Right renal pelvis (tissue), 4 donors: ENCODE measurements at places on chromosomes 7 and 10. TPM values are rescaled to one million over a fixed set of nuclear protein-coding genes. Genes with fewer than 3 reads are reported as not detected.

GRCh38 chr10:3229815-3230214, 57.2 kb upstream of the PITRM1 start:
- DNase-seq = no peak

- no peak for DNase-seq
Observed at GRCh38 chr10:3241274-3241921, 68.8 kb upstream of the PITRM1 start.

DNA sequence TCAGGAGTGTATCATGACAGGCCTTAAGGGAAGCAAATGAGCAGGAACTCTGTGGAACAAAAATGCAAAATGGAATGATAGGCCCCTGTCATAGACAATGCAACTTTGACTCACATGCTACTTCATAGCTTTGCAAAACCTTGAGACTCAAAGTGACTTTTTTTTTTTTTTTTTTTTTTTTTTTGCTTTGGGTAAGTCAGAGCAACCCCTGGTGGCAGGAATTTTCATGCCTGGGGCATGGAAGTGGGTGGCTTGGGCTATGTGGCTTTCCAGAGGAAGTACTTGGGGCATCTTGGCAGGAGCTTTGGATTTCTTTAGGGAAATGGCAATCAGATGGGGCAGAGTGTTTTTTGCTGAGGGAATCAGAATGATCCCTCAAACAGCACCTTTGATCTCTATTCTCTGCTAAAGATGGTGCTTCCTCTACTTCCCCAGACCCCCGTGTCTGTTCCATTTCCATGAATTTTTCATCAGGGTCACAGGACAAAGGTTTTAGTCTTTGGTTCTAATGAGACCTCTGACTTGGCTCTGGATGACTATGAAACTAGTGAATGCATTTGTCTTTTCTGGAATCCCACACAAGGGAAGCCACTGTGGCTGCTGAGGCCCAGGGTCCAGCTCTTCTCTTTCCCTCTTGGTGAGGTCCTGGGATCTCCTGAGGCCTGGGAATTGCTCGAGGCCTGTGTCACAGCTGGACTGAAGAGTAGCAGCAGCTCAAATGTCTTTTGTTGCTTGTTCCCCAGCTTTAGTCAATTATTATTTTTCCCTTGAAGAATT, 62.8 kb downstream of the TACC2 start:
- peak; percentile 40 for DNase-seq

GRCh38 chr7:138001529-138002095, at the start of gene CREB3L2:
TSS of gene CREB3L2 (minus strand) at chr7:138002086. CDS start at chr7:138001705, 381 bp downstream.
- DNase-seq = peak; percentile 36

- no peak for DNase-seq
Observed at GRCh38 chr7:108222236-108222892, 92.2 kb upstream of the LAMB4 start.

GRCh38 chr7:12889391-12889790, 202.0 kb downstream of the ARL4A start:
- DNase-seq = no peak

GRCh38 chr7:120966961-120967360, 16.4 kb downstream of the ING3 start:
- DNase-seq = no peak

- no peak for DNase-seq
Observed at GRCh38 chr7:143519411-143520131, 41.9 kb downstream of the TAS2R41 start.

DNA sequence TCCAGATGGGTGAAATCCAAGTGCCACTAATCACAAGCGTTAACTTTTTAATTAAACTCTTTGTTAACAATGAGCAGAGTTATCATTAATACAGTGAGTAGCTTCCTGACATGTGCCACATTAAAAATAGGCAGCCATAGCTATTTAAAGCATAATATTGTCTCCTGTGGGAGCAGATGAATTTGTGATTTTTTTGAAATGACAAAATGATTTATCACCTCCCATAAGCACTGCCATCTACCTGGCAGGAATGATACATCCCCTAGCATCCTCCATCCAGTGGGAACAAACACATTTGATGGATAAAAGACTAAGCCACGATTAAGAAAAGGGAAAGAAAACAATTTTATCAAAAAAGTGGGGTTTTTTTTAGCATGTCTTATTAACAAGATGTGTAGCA, 162.3 kb upstream of the PLXDC2 start:
- no peak for DNase-seq

DNA sequence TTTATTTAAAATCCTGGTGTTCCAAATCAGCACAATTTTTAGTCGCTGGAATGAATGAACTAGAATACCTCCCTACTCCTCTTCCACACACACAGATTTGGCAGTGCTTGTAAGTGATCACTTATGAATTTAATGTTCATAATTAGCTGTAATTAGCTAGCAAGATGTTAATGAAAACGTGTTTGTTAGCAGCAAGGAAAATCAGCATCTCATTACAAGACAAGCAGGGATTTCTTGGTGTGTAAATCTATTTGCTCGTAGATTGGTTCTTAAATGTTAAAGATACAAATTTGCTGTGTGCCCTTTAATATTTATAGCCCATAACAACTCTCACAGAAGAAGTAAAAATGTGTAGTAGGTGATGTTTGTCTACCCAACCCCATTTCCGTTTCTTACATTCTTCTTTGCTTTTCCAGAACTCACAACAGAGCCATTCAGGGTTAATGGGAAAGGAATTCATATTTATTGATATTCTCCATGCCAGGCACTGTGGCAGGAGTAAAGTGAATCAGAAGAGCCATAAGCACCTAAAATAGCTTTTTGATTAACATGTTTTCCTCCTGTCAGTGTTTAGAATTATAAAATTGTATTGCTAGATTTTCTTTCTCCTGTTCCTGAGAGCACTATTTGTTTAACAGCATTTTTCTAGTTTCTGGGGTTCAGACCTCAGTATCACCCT, 49.6 kb downstream of the SEMA3C start:
- DNase-seq = no peak

GRCh38 chr7:19982841-19983835, 209.7 kb upstream of the TMEM196 start:
- peak; percentile 4 for DNase-seq

- DNase-seq = no peak
Observed at GRCh38 chr10:133010095-133010842, 67.9 kb upstream of the CFAP46 start.

DNA sequence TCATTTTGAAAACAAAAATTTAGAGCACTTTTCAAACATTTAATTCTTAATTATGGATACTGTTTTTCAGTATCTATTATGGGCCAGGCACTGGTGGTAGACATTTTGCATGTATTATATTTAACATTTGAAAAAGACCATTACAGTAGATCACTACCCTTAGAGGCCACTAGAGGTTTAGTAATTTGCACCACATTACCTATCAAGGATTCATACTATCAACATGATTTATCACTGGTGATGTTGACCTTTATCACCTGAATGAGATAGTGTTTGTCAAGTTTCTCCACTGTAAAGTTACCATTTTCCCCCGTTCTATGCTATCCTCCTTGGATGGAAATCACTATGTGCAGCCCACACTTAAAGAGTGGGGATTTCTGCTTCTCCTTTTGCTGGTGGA, 4.4 kb upstream of the SNX13 start:
- DNase-seq = no peak

DNA sequence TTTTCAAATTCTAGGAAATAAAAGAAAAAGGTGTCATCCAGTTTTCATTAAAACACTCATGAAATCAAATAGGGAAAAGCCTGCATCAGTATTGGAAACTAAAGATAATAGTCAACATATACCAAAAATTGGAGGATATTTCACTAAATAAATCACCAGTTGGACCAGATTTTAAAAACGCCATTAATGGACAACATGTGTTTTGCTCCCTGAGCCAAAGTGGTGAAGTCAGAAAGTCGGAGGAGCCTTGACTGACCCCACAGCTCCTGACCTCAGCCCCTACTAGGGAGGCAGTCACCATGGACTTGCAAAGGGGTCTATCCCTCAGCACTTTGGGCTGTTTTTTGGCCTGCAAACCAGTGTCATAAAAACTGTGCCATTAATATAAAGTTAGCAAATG, 98.3 kb upstream of the SEC61G start:
- DNase-seq = no peak

- no peak for DNase-seq
Observed at GRCh38 chr10:35422228-35422627, 85.9 kb downstream of the CCNY start.

- no peak for DNase-seq
Observed at GRCh38 chr10:70889291-70889690, 926 bp upstream of the PCBD1 start.

- no peak for DNase-seq
Observed at GRCh38 chr7:14322724-14323123, 333.3 kb upstream of the ETV1 start.

- DNase-seq = no peak
Observed at GRCh38 chr7:3176112-3177000, 124.7 kb upstream of the SDK1 start.

MTURN gene
- polyA plus RNA-seq = 91.6 TPM

FZD8 gene
- 11.9 TPM for polyA plus RNA-seq

EGFR gene
- 32.6 TPM for polyA plus RNA-seq

IGFBP3 gene
- 106 TPM for polyA plus RNA-seq

TMEM236 gene
- polyA plus RNA-seq = 0.27 TPM

NODAL gene
- 0.17 TPM for polyA plus RNA-seq

PAX4 gene
- not detected for polyA plus RNA-seq

GRM8 gene
- 10.0 TPM for polyA plus RNA-seq

HKDC1 gene
- polyA plus RNA-seq = 16.0 TPM

ADCY1 gene
- 4.0 TPM for polyA plus RNA-seq
